ENCODE measurements at places on chromosomes 12 and 14.
A peak's percentile ranks its signal among the peaks of the same experiment; 100 is the strongest.

- no peak for DNase-seq
Measured at GRCh38 chr12:64682572-64683277, 72.4 kb downstream of the RASSF3 start.

DNA sequence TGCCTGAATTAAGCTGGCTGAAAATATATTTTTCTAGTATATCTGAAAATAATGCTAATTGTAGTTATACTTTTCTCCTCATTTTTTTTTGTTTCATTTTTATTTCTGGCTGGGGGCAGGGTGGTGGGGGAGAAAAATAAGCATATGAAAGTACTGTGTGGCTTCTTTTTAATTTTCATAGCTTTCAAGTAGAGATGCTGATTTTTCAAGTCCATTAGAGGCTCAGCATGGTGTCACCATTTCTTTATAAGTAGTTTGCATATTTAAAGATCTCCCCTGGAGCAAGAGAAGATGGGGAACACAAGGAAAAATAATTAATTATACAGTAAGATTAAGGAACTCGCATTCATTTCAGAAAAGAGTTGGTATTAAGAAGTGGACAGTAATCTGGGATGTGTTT lies 27.1 kb downstream of the TTC8 start:
- no peak for DNase-seq

- no peak for DNase-seq
Measured at GRCh38 chr12:2169489-2169888, 116.7 kb downstream of the CACNA1C start.

- DNase-seq = no peak
Measured at GRCh38 chr12:75545636-75546035, 34.2 kb upstream of the KRR1 start.

DNA sequence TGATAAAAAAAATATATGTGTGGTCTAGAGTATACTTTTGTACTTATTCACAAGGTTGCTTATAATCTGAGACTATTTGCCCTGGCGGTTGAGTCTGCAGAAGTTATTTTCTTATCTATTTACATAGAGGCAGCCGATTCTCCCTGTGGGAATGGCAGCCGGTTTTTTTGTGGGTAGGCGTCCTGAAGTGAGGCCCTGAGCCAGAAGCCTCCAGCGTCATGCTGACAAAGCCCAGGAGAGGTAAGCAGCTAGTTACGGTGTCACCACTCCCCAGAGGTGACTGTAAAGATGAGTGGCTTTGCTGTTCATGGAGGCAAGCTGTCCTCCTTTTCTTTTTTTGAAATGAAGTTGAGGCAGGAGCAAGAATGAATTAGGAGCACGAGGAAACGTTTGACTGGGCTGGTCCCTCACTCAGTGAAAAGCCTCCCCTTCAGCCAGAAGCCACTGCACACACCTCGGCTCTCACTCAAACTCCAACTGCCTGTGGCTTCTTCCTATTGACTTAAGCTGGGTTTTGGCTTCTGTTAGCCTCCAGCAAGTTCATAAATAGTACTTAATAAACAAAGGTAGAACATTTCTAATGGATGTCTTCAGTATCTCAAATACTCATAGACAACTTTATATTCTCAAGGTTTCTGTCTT lies 21.5 kb downstream of the PAX9 start:
- DNase-seq = no peak

DNA sequence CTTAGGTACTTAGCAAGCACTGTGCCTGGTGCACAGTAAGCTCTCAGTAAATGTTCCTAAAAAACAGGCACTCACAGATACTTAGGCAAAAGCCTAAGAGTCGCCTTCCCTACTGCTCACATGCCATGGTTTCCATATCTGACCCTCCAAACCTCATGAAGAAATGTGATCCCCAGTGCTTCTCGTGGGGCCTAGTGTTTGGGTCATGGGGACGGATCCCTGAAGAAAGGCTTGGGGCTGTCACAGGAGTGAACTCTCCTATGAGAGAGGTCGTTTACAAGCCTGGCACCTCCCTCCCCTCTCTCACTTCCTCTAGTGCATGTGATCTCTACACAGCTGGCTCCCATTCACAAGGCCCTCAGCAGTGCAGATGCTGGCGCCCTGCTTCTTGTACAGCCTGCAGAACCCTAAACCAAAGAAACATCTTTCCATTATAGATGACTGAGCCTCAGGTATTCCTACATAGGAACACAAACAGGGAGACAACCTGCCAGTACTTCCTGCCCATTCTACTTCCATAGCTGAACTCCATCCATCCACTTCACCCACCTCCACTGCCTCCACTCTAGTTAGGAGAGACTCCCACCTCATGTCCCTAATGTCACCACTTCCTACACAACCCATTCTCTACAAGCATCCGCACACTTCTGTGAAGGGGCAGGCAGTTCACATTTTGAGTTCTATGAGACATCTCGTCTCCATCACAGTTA lies 2.9 kb downstream of the SLC15A4 start:
- DNase-seq = no peak

GRCh38 chr14:55803873-55804553 lies 224.0 kb downstream of the KTN1 start:
- no peak for DNase-seq

- DNase-seq = no peak
Measured at GRCh38 chr14:101199028-101199770, 295.7 kb upstream of the RTL1 start.

- no peak for DNase-seq
Measured at GRCh38 chr12:108211157-108211556, 82.1 kb downstream of the WSCD2 start.

- DNase-seq = no peak
Measured at GRCh38 chr14:99324291-99324690, 52.3 kb upstream of the BCL11B start.

- DNase-seq = no peak
Measured at GRCh38 chr12:4440187-4440941, 5.3 kb downstream of the FGF6 start.

GRCh38 chr14:54562334-54562733 lies 4.6 kb upstream of the SAMD4A start:
- DNase-seq = no peak

GRCh38 chr12:108310489-108310888 lies 28.6 kb downstream of the CMKLR1 start:
- no peak for DNase-seq

DNA sequence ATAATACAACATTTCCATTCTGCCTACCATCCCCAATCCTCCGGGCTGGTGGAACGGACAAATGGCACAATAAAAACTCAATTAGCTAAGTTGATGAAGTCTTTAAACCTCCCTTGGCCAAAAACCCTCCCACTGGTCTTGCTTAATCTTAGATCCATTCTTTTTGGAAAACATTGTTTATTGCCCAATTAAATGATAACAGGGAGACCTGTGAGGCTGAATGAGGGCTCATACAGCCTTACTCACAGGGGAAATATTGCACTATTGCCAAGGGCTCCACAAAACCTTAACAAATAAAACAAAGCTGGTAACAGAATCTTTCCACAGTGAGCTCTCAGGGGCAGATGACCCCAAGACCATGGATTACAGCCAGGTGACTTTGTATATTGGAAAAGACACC lies 7.8 kb upstream of the PSMC1 start:
- no peak for DNase-seq

GRCh38 chr14:56855891-56856461 lies 45.7 kb upstream of the OTX2 start:
- peak; percentile 59 for DNase-seq

Measured in NCI-H1436 treated with DMSO at 0.1 percent for 48 hours (cell line).